AML-193 (cell line): ENCODE measurements at places on chromosomes 1 and 21.

DNA sequence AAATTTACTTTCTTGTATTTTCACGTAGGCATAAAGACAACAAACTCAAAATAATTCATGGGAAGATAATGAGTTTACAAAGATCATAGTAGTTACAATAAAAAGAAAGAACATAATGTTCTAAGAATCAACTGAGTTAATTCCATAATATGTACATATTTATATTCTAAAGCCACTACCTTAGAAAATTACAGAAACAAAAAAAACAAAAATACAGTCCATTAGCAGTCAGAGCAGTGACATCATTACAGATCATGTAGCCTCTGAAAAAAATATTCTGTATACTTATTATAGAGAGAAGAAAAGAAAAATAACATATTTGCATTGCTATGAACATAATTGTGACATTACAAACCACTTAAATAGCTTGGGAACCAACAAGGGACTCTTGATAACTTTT lies 360.1 kb upstream of the RGS18 start:
- DNase-seq = no peak

- DNase-seq = no peak
Observed at GRCh38 chr1:154652893-154653292, 44.9 kb upstream of the ADAR start.

DNA sequence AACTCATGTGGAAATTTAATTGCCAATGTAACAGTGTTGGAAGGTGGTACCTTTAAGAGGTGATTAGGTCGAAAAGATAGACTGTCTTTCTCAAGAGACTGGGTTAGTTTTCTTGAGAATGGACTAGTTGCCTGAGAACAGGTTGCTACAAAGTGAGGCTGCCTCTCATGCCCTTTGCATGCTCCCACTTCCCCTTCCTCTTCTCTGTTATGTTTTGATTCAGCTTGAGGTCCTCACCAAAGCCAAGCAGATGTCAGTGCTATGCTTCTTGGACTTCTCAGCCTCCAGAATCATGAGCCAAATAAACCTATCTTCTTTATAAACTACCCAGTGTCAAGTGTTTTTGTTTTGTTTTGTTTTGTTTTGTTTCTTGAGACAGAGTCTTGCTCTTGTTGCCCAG lies 187.0 kb upstream of the RUNX1 start:
- no peak for DNase-seq

- DNase-seq = no peak
Observed at GRCh38 chr1:52814465-52814864, 28.1 kb upstream of the ZYG11A start.

DNA sequence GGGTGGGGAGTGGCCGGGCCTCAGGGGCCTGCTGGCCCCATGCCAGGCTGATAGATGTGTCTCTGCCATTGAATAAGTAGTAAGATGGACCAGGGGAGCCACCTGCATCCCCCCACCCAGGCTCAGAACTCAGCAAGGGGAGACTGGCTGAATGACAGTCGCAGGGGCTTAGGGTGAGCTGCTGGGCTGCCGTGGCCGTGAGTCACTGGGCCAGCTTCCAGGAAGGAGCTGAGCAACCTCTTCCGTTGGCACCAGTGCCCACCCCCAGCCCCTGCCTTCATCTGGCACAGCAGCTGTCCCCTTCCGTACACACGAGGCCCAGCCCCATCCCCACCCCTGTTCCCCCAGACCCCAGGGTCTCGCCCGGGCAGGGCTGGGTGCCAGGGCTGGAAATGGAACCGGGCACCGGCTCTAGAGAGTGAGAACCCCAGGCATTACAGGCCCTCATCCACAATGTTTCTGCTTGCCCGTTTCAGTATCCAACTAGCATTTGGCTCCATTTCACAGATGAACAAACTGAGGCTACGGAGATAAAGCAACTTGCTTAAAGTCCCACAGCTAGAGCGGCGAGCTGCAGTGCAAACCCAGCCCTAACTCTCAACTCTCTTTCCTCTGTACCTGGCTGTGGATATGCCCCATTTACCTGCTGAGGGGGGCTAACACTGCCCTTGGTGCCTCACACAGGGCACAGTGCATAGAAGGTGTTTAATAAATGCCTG lies 10.2 kb downstream of the WNT4 start:
- no peak for DNase-seq

DNA sequence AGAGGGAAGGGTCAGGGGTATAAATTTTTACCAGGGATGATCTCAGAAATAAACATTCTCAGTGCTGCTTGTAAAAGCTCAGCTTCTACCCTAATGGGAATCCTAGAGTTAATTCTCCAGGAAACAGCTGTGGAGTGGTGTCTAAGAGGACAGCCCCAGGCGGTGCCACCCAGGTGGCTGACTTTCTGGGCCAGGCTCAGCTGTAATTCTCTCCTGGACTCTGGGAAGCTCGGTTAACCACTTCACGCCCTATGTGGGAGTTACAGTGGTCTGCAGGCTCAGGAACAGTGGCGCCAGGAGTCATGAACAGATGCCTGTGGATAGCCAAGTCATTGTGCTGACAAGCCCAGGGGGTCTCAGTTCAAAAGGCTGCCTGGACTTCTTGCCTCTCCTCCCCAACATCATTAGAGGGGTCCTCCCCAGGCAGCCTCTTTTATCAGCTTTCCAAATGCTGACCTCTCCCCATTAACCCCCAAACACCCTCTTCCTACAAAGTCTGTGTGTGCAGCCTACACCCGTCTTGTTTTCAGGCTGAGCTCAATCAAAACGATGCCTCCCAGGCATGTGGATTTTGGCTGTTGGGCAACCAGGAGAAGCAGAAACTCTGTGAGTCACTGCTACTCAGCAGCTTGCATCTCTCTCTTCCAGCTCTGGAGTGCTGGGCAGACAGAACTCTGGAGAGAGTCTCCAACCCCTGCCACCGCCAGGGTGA lies 1.2 kb downstream of the HHIPL2 start:
- no peak for DNase-seq

GRCh38 chr21:25887646-25888306 lies 153.0 kb downstream of the GABPA start:
- no peak for DNase-seq

- DNase-seq = no peak
Observed at GRCh38 chr1:206705191-206705590, 20.5 kb downstream of the MAPKAPK2 start.

- DNase-seq = no peak
Observed at GRCh38 chr21:32103361-32103760, 175.5 kb downstream of the MIS18A start.

GRCh38 chr1:67662884-67663283 lies 22.1 kb upstream of the GADD45A start:
- DNase-seq = no peak

DNA sequence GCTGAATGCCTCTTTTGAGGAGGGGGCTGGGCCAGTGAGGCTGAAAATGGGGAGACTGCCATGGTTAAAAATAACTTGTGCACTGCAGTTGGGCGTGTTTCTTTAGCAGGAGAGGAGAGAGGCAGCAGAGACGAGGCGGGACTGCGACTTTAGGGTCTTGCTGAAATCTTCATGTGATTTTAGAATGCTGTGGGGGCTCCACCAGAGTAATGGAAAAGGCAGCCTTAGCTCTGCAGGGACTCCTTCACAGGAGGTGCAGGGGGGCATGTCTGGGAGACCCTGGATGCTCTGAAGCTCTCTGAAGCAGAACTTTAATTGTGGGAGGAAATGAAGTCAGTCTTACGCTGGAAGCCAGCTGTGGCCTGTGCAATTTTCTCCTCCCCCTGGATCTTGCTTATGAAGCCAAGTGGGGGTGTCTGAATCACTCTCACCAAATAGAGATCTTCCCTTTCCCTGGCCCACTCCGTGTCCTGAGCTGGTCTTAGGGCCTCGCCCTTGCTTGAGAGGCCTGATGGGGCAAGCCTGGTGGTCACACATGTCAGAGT lies 60.8 kb downstream of the NDUFS5 start:
- DNase-seq = no peak

DNA sequence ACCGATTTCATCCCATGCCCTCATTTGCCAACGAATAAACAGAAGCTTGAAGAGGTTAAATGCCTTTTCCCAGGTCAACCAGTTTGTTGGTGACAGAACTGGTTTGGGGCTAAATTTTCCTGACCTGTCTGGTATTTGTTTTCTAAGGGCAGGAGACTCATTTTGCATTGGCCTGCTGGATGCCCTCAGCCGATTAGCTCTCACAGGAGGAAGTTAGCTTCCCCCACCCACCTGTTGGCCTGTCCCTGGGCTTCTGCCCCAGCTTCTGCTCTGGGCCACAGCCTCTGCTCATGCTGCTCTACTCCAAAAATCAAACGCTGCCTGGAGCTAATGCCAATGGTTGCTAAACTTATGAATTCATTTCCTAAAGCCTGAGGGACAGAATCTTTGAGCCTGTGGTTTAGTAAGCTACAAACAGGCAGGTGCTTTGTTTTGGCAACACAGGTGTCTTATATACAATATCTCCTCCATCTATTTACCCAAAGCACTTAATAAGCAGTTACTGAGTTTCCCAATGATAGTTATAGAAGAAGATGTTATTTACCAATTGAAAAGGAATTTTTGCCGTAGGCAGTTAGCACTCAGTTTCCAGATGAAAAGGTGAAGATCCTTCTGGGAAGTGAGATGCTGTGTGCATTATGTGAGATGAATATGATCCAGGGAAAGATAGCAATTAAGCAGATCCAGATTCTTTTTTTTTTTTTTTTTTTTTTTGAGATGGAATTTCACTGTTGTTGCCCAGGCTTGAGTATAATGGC lies 82.3 kb downstream of the TM2D1 start:
- DNase-seq = no peak

DNA sequence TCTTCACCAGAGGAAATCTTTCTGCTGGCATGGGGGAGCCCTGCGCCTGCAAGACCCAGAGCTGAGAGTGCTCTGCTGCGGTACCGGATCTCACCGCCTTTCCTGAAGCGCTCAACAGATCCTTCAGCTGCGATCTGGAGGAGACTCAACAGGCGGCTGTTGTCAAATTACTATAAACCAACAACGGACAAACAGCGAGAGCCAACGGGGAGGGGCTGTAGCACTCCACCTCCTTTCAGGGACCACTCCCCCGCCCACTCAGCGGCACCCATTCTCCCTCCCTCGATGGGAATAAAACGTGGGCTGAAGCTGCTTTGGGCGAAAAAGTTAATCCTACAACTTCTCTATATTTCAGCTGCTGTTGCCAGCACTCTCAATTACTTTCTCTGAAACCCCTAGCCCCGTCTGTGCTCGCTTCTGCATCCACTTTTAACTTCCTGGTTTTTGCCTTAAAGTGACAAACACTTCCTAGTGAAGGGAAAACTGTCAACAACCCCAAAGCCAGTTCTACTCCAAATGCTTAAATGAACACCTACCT lies at the start of gene FMO5:
Gene FMO5 (minus strand): TSS at position 147 of the 538 bp plus-strand sequence. CDS start 310 bp downstream, outside the sequence.
- DNase-seq = peak; percentile 57
